Activated CD4-positive, alpha-beta T cell treated with anti-CD3 and anti-CD28 coated beads for 36 hours (primary cell): ENCODE measurements at places on chromosomes 3 and 15. TPM values are rescaled to one million over a fixed set of nuclear protein-coding genes. Genes with fewer than 3 reads are reported as not detected.
A peak's percentile ranks its signal among the peaks of the same experiment; 100 is the strongest.

CP gene
- total RNA-seq, result not detected

NAA80 gene
- total RNA-seq, result 17.6 TPM

PLCL2 gene
- total RNA-seq, result 15.0 TPM

CCDC54 gene
- not detected for total RNA-seq

DNA sequence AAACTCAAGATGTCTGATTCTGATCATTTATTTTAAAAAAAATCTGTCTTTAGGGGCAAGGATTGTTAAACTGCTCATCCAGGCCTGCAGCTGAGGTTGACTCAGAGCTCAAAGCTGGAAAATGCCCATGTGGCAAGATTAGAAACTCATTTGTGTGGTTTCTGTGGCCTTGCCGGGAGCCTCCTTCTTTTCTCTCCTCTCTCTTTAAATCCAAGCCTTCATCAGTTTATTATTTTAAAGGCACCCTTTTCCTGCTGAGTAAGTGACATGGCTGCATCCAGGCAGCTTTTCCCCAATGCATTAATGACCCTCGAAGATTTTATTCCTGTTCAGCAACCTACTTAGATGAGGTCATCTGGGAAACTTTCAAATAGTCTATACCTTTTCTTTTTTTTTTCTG, 221.3 kb upstream of the CDIN1 start:
- no peaks in the 10 kb centered on the region for H3K4me1 ChIP-seq
- H3K4me3 ChIP-seq, result no peak overlapping the region
- no peaks in the 10 kb centered on the region for H3K27me3 ChIP-seq
- H3K27ac ChIP-seq, result no peak overlapping the region
- DNase-seq, result no peak
- H3K36me3 ChIP-seq, result no peaks in the 10 kb centered on the region

GRCh38 chr3:53705774-53706173, 140.4 kb downstream of the CHDH start:
- no peak overlapping the region for H3K4me3 ChIP-seq
- DNase-seq, result peak; percentile 10
- H3K36me3 ChIP-seq, result no peaks in the 10 kb centered on the region
- peaks cover 2% of the 10 kb centered on the region for H3K27me3 ChIP-seq

- no peaks in the 10 kb centered on the region for H3K36me3 ChIP-seq
- no peak for DNase-seq
- H3K4me3 ChIP-seq, result no peak overlapping the region
- H3K27me3 ChIP-seq, result peaks cover 2% of the 10 kb centered on the region
- H3K27ac ChIP-seq, result no peak overlapping the region
- no peaks in the 10 kb centered on the region for H3K4me1 ChIP-seq
Measured at GRCh38 chr3:170528726-170529125, 57.1 kb downstream of the SLC7A14 start.

- H3K4me3 ChIP-seq, result no peak overlapping the region
- no peak for DNase-seq
- H3K27me3 ChIP-seq, result peaks cover 3% of the 10 kb centered on the region
- no peaks in the 10 kb centered on the region for H3K4me1 ChIP-seq
- H3K27ac ChIP-seq, result no peak overlapping the region
- no peaks in the 10 kb centered on the region for H3K36me3 ChIP-seq
Measured at GRCh38 chr3:21747376-21747775, 3.6 kb downstream of the ZNF385D start.

GRCh38 chr3:174329321-174329720, 529.8 kb upstream of the NAALADL2 start:
- no peaks in the 10 kb centered on the region for H3K36me3 ChIP-seq
- no peak for DNase-seq
- H3K27me3 ChIP-seq, result no peaks in the 10 kb centered on the region
- H3K27ac ChIP-seq, result no peak overlapping the region
- H3K4me1 ChIP-seq, result no peaks in the 10 kb centered on the region
- H3K4me3 ChIP-seq, result no peak overlapping the region
